ENCODE measurements at places on chromosomes 3 and 15.

GRCh38 chr3:154301561-154301960 lies 22.7 kb downstream of the DHX36 start:
- no peak for DNase-seq

DNA sequence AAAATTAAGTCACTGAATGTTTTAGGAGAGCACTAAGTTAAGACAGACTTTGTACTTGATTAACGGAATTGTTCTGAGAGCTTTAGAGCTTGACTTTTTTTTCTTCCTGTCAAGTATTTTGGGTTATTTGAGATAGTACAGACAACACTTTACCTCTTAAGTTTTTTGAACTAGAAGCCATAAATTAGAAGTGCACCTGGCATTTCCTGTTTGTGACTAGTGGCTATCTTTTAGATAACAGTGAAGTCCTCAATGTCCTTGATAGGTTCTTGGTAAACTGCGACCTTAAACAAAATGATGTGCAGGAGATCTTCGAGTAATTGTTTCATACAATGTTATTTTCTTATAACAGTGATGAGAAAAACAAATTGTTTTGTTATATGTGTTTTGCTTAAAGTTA lies 213.9 kb downstream of the TP63 start:
- no peak for DNase-seq

DNA sequence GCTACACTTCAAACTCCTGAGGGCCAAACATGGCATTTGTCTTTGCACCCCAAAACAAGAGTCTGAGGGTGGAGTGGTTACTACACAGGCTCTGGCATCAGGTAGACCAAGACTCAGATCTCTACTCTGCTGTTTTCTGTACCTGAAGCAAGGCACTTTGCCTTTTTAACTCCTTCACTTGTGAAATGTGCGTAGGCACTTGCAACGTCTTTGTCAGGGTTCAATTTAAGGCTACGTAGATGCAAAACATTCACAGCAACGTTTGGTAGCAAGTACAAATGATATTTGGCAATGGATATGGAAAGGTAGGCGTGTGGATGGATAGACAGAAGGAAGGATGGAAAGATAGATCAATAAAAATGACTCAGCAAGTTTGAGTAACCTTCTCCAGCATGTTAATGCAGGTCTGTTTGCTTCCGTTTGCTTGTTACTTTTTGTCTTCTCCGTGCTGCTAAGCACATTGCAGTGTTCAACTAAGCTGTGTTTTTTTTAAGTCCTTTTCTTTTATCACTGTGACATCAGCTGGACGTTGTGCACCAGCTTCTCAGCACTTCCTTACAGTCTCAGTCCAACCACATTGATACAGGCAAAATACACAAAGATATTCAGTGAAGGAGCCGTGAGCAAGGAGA lies 100.7 kb downstream of the LRTM1 start:
- DNase-seq = no peak

DNA sequence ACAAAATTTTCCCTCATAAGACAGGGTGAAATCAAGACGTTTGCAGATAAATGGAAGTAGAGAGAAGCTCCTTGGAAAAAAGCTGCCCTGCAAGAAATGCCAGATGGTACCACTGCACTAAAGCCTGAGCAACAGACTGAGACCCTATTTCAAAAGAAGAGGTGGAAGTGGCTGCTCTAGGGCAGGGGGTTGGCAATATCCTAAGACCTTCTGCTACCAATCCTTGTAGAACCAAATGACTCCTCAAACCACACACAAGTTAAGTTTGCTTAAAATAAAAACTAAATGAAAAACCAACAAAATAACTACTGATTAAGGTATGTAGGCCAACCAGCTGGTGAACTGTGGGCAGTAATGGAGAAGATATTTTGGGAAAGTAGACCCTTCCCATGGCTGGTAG lies 21.3 kb downstream of the RAB43 start:
- DNase-seq = no peak

- peak; percentile 88 for DNase-seq
These were observed at the start of gene SMARCC1 for GRCh38 chr3:47781685-47782445. SMARCC1 (minus strand) TSS chr3:47781893; CDS start chr3:47781797, 96 bp downstream.

- no peak for DNase-seq
These were observed 499.8 kb upstream of the TPRG1 start for GRCh38 chr3:188671971-188672370.

DNA sequence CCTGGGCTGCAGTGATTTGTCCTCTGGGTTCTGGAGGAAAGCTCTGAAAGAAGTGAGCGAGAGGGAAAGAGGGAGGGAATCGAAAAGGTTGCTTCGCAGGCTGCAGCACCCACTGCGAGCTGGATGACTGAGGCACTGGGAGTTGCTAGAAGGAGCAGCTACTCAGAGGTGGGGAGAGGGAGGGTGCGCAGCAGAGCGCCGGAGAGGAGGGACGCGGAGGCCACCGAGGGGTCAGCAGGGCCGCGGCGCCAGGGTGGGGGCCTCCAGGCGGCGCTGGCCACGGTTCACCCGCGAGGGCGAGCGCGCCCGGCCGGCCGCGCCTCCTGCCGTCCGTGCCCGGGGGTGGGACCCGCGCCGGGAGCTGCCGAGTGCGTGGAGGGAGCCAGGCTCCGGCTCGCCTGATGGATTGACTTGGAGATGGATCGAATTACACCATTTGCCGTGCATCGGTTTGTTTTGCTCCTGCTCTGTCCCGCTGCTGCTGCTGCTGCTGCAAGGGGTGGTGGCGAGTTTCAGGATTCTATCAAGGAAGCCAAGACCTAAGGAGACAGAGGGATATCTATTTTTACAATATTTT lies at the start of gene SEMA6D:
Gene SEMA6D, plus strand, starts transcription at position 470 of the 577 bp plus-strand sequence. CDS start 42,294 bp downstream, outside the sequence.
- peak; percentile 91 for DNase-seq

- no peak for DNase-seq
These were observed 93.2 kb downstream of the SLCO3A1 start for GRCh38 chr15:91946581-91947292.

- DNase-seq = no peak
These were observed 5.7 kb downstream of the PTH1R start for GRCh38 chr3:46883054-46883829.

Data from NCI-H1092 treated with DMSO at 0.1 percent for 48 hours (cell line).